ENCODE measurements at places on chromosomes 2 and 18.

DNA sequence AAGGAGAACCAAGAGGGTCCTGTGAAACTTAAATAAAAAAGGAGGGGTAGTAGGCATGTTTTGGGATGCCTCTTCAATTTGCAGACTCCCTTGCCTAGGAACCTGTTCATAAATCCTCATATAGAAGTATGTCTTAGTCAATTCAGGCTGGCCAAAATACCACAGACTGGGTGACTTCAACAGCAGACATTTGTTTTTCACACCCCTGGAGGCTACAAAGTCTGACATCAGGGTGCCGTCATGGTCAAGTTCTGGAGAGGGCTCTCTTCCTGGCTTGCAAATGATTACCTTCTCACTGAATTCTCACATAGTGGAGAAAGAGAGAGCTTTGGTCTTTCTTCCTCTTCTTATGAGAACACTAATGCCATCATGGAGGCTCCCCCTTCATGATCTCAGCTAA lies 4.1 kb upstream of the TCF4 start:
- DNase-seq, result no peak

DNA sequence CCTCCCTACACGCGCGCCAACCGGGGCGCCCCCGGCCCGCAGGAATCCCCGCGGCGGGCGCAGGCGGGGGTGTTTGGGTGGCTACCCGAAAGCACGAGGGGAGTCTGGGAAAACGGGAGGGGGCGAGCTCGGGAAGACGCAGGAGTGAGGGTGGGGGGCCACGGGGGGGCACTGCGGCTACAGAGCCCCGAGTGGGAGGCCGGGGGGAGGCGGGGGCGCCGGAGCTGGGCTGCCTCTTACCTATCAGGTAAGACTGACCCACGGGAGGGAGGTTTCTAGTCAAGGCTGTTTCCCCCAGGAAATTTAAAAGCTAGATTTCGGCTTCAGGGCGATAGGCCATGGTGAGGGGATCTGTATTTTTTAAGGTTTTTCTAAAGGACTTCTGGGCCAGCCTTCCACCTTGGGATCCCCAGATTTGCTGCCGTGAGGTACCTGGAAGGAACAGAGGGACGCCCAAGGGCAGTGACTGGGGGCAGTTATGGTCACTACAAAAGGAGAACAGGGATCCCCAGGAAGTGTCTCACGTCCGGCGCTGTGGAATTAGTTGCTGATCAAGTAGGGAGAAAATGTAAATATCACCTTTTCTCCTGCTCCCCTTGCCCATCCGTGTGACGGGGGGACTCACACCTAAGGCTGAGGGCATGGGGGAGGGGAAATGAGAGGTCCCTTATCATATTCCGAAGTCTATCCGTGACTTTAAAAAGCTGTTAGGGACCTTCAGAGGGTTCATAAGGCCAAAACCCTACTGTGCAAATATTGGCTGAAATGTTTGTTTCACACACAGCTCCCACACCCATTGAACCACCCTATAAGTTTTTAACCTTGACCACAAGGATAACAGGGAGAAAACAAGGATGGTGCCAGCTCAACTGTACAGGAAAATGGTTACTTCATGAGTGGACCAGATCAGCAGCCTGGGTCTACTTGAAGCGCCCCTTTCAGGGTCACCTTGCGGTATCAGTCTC lies 638 bp upstream of the IRS1 start:
- DNase-seq, result peak; percentile 31

GRCh38 chr2:231985823-231986261 lies 24.3 kb downstream of the DIS3L2 start:
- DNase-seq, result peak; percentile 13

DNA sequence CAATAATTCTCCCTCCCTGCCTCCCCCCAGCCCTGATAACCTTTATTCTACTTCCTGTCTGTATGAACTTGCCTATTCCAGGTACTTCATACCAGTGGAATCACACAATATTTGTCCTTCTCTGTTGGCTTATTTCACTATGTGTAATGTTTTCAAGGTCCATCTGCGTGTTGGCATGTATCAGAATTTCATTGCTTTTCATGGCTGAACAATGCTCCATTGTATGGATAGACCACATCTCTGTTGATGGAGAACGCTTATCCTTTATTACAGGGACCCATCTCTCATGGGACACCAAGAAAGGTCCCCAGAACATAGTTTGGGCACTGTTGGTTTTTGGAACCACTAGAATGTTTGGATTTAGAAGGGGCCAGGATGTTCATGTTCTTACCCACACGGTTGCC lies 40.2 kb downstream of the ATOH8 start:
- no peak for DNase-seq

- DNase-seq, result no peak
Observed at GRCh38 chr2:50765146-50765545, 266.8 kb downstream of the NRXN1 start.

GRCh38 chr18:39453882-39454281 lies 1888.3 kb upstream of the CELF4 start:
- DNase-seq, result no peak

GRCh38 chr2:90221300-90221651 lies 1529.8 kb downstream of the RPIA start:
- no peak for DNase-seq

GRCh38 chr2:188810586-188810985 lies 163.6 kb upstream of the COL3A1 start:
- DNase-seq, result no peak

- DNase-seq, result no peak
Observed at GRCh38 chr2:33607905-33608304, 8.8 kb upstream of the FAM98A start.

DNA sequence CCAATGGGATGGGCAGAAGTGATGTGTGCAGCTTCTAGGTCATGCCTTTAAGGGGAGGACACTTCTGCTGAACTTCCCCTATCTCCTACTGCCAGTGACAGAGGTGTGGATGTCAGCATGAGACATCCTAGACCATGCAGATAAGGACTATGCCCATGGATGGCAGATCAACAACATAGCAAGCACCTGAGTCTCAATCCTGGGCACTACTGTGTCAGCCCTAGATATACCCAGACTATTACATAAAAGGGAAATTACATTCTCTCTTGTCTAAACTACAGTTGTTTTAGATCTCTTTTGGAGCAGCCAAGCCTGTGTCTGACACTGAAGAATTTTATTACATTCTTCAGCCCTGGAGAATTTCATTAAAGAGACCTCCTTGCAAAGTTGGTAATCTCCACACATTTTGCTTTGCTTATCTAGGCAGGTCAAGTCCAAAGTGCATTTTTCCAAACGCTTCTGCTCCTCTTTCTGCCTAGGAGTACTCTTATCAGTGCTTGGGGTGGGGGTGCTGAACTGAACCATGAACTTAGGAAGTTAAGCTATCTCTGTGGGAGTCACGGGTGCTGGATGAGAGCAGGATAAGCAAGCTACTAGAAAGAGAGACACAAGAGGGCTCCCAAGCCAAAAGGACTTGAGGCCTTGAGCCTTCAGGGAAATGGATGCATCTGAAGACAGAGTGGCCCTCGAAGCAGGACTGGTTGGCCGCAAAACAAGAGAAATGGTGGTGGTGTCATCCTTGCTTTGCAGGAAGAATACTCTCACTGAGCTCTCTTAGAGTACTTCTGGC lies 95.2 kb upstream of the SPRED2 start:
- no peak for DNase-seq

DNA sequence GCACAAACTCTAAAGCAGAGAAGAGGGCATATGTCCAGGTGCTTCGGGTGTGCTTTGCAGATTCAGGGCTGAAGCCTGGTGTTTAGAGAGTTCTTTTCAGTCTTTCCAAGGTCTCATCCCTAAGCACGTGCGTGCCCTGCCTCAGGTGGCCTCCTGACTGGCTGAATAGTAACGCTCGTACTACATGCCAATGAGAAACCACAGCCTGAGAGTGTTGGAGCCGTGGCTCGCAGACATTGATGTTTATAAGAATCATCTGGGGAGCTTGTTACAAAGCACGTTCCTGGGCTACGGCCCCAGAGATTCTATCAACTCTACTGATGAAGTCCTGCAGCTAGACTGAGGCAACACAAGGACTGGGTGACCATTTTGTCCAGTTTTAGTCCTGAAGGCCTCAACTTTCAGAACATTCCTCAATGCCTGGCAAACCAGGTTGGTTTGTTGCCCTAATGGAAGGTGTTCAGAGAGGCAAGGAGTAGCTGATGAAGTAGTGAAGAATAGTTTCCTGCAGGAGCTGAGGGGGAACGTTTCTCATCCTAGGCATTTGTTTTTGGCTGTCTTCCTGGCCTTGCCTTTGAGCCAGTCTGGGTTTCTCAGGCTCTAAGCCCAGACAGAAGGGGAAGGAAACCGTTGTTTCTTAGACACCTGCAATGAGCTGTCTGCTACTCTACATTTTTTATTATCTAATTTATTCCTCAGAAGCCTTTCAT lies 31.5 kb upstream of the HAAO start:
- no peak for DNase-seq

DNA sequence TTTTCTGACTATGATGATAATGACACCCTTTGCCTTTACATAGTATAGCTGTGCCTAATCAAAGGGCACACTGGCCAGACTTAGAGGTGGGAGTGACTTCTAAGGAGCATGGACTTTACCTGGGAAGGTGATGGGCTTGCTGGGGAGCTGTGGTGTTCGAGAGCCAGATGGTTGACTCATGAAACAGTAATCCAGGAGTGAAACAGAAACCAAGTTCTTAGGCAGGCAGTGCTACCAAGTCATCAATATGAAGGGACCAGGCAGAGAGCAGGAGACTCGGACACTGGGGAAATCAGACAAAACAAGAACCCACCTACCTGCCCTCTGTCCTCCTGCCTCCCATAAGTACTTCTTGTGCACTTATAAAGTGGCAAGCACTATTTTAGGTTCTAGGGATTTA lies 430.4 kb downstream of the DLGAP1 start:
- peak; percentile 5 for DNase-seq

GRCh38 chr2:160968183-160968582 lies 192.0 kb upstream of the TANK start:
- no peak for DNase-seq

GRCh38 chr2:209331291-209331844 lies 92.5 kb upstream of the MAP2 start:
- peak; percentile 24 for DNase-seq

DNA sequence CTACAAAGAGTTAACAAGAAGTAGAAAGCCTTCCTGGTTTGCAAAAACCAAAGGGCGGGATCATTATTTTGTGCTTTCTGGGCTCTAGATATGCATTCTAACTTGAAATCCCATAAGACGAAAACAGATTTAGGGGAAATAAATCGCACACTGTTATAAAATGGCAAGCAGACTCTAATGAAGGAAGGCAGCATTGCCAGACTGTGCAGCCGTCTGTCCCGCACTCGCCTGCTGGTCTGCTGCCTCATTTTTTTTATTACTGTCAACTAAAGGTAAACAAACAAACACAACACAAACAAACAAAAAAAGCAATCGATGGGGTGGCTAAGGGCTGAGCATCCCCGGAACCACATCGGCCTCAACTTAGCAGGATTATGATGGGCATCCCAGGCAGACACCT lies 24.4 kb downstream of the ZNF521 start:
- DNase-seq, result no peak

DNA sequence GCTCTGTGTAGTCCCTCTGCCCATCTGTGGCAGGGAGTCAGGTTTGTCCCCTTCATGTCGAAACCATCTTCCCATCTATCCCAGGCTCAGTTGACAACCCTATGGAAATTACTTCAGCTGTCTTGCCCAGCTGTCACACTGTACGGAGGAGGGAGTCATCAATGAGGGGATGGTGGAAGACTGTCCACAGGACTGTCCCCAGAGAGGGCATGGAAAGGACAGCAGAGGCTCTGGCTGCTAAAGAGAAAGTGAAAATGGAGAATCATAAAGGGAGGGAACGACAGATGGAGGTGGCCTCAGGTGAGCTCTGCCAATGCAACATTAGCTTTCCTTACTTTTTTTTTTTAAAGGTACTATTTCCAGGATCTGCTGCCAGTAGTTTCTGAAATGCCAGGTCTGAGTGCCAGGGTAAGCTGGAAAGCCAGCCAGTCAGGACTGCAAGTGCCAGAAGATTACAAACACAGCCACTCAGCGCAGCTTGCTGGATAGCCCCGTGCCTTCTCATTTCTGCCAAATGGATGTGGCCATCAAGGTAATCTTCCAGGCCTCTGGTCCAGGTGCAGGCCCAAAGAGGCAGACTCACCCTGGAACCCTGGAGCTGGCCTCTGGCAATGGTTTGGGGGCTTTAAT lies 192.8 kb downstream of the AGPS start:
- DNase-seq, result no peak
